ENCODE measurements at places on chromosomes 7 and 10.
A peak's percentile ranks its signal among the peaks of the same experiment; 100 is the strongest.

GRCh38 chr10:75466001-75466400 is 34.6 kb downstream of the LRMDA start:
- no peak for DNase-seq

DNA sequence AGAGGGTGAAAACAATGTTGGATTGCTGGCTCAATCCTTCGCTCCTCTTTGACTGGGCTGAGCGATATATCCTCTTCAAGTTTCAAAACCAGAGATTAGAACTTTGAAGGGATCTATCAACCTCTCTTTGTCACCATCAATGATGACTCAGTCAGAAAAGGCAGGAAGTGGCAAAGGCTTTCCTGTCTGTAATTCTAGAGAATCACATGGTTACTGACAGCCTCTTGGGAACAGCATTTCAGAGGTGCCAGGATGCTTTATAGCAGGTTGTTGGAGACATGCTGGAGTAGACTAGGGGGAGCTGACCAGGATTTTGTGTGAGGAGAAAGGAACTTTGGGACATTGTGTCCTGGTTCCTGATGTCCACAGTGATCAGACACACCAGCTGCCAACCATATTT is 81.3 kb downstream of the PRKCQ start:
- DNase-seq = no peak

DNA sequence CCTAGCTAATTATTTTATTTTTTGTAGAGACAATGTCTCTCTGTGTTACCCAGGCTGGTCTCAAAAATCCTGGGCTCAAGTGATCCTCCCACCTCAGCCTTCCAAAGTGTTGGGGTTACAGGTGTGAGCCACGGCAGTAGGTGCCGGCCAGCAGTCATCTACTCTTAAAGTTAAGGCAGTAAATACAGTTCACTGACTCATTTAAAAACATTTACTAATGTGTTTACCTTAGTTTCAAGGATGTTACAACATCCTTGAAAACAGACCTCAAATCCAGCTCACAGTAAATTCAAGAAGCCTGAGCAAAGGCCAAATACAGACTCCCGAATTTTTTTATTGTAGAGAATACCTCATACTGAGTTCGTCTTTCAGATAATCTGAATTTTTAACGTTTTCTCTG is 29.6 kb upstream of the ABCB4 start:
- no peak for DNase-seq

GRCh38 chr10:110664483-110665420 is 20.6 kb downstream of the RBM20 start:
- DNase-seq = peak; percentile 35

DNA sequence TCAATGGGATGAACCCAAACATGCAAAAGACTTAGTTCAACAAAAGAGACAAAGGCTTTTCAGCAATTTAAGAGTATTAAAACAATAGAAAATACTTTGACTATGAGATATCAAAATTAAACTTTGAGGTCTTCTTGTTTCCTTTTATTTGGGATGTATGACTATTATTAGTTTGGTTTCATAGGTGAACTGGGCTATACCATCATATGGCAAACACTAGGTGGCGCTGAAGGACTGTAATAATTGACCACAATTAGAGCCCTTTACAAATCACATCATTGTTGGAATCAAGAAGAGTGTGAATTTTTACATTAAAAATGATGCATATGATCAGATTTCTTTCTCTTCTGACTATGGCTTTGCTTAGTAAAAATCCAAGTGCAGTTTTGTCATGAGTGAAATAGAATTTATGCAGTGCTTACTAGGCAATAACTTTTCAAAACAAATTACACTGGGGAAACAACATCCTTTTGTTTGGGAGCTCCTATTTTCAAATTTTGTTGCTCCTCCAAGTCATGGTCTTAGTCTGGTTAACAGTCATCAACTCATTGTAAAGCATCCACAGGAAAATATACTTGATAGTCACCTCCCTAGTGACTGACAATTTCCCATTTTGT is 14.7 kb upstream of the NXPH1 start:
- no peak for DNase-seq

DNA sequence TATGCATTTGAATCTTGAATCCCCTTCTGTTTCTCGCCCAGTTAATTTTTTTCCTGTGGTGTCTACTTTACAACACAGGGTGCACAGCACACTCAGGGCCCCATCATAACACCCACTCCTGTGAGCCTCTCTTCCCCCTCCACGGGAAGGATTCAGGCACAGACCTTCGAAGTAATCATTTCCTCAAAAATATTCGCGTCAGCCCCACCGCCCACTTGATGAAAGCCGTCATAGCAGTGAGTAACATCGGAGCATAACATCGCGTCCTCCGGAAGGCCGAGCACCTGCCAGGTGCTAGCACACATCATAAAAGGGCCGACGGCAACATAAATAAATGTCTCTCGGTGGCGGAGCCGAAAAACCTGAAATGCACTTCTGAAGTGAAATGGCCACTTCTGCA is 201.7 kb upstream of the ADARB2 start:
- DNase-seq = no peak

DNA sequence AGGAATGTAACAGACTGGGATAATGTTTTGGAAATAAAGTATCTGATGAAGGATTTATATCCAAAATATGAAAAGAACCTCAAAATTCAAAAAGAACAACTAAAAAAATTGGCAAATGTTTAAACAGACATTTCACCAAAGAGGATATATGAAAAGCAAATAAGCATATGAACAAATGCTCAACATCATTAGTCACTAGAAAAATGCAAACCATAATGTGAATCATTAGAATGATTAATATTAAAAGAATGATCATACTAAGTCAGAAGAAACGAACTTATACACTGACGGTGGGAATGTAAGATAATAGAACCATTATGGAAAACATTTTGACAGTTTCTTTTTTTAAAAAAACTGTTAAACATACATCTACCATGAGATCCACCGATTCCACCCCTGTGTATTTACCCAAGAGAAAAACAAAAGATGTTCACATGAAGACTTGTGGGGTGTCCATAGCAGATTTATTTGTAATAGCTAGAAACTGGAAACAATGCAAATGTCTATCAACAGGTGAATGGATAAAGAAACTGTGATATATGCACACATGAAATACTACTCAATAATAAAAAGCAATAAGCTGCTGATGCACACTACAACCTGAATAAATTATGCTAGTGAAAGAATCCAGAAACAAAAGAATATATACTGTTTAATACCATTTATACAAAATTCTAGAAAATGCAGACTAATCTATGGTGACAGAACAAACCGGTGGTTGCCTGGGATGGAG is 35.7 kb downstream of the PRKG1 start:
- DNase-seq = no peak

- no peak for DNase-seq
Observed at GRCh38 chr10:108450280-108450679, 1285.8 kb upstream of the SORCS1 start.

- DNase-seq = no peak
Observed at GRCh38 chr10:35480142-35480541, 125.0 kb upstream of the GJD4 start.

GRCh38 chr10:119817991-119818888 is 54.4 kb downstream of the MCMBP start:
- DNase-seq = peak; percentile 34

- no peak for DNase-seq
Observed at GRCh38 chr10:77084431-77085144, 553.0 kb downstream of the KCNMA1 start.

DNA sequence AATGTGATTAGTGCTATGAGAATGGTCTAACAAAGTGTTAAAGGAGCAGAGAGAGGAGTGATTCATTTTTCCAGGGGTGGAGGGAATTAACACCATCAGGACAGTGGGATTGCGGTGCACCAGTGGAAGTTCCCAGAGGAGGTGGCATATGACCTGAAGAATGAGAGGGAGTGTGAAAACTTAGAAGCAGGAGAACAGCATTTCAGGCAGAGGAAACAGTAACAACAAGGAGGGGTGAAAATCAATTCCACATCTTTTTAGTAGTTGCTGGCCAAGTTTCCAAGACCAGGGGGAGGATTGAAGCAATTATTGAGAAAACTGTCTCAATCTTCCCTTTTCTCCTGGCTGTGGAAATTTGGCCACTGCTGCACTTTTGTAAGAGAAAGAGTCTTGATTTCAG is 23.7 kb upstream of the CCDC172 start:
- no peak for DNase-seq

DNA sequence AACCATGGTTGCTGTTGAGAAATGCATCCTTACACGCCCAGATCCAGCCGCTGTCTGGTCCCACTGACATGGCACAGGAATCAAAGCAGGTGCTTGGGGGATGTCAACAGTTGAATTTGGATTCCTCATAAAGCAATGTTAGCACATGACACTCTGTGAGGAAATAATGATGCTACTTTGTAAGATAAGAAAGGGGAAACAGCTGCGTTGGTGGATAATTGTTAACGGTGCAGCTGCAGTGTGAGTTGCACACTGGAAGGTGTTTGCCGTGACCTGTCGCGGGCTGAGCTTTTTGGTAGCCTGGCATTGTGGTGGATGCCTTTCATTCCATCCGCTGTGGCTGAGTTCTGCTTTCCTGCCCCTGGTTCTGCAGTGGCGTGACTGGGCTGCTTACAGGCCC is 113.9 kb downstream of the MGMT start:
- no peak for DNase-seq

DNA sequence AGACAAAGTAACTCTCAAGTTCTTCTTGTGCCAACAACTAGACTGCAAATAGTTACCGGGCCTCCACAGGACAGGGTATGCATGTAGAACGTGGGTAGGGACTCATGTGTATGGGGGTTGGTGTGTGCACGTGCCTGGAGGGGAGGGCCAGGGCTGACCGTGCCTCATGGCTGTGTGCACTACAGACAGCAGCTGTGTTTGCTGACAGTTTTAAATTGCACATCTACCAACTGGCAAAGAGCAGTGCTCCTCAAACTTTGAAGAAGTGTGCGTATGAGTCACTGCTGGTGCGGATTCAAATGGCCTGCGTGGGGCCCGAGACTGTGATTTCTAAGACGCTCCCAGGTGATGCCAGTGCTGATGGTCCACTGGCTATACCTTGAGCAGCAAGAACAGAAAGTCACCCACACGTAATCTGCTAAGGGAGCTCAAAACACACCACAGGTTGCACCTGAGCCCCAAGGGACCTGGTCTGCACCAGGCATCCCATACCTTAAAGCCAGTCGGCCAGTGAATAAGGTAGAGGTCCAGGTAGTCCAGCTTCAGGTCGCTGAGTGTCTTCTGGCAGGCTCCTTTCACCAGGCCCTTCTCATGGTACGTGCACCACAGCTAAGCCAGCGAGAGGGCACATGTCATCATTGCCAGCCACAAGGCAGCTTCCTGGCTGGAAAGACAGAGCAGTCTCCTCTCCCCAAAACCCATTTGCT is 8.5 kb downstream of the AKR1B1 start:
- DNase-seq = peak; percentile 24

DNA sequence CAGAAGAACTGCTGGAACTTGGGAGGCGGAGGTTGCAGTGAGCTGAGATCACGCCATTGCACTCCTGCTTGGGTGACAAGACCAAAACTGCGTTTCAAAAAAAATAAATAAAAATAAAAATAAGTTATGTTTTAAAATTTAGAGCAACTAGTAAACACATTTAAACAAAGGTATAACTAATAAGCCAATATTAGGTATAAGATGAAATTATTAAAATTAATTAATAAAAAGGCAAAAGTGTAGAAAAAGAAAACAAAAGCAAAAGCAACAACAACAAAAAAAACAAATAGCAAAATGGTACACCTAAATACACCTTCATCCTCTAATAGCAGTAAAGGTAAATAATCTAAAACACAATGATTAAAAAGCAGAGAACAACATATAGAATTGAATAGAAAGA is 6.2 kb upstream of the OR6B1 start:
- no peak for DNase-seq

DNA sequence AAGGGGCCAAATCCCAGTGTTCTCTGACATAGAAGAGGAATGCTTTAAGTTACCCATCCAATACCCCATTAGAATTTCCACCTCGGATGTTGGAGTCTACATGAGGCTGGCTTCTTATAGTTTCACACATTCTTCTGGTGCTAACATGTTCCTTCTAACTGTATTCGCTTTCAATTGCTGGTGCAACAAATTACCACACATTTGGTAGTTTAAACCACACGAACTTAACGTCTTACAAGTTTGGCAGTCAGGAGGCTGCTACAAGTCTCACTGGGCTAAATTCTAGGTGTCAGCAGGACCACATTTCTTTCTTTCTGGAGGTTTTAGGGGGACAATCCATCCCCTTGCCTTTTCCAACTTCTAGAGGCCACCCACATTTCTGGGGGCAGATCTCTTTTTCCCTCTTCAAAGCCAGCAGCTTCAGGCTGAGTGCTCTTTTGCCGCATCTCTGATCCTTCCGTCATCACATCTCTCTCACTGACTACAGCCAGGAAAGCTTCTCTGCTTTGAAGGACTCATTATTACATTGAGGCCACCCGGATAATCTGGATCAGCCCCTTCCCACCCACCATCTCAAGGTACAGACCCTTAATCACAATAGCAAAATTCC is 5.1 kb upstream of the MACC1 start:
- DNase-seq = no peak

DNA sequence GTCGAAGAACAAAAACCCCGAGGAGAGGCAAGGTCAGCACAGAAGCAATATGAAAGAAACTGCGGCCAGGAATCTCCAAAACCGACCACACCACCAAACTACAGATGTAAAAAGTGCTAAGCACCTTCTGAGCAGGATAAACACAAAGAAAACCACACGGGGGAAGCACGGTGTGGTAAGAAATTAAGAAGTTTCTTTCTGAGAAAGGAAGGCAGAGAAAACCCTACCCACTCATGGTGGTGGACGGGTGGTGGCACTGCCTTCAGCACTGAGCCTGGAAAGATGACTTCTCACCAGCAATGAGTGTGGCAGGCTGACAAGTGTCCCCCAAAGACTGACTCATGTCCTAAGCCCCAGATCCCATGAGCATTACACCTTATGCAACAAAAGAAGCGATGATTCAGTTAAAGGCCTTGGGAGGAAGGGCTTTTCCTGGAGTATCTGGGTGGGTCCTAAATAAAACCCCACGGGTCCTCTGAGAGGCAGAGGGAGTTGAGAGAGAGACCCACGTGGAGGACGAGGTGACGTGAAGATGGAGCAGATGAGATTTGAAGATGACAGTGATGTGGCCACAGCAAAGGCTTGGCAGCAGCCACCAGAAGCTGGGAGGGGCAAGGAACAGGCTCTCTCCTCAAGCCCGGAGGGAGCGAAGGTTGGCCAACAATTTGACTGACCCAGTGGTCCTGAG is 124.9 kb downstream of the DLG5 start:
- DNase-seq = peak; percentile 58

- peak; percentile 89 for DNase-seq
Observed at GRCh38 chr10:103448746-103449145, 3.4 kb downstream of the CALHM2 start.

GRCh38 chr10:484925-485661 is 204.4 kb downstream of the DIP2C start:
- peak; percentile 29 for DNase-seq

- no peak for DNase-seq
Observed at GRCh38 chr10:103171278-103171677, 21.8 kb downstream of the NT5C2 start.

GRCh38 chr10:108582387-108582786 is 1340.9 kb downstream of the XPNPEP1 start:
- DNase-seq = no peak

- no peak for DNase-seq
Observed at GRCh38 chr7:31066516-31067130, 14.5 kb downstream of the ADCYAP1R1 start.

GRCh38 chr10:48242171-48242904 is 32.2 kb downstream of the FRMPD2 start:
- DNase-seq = no peak

All from AG08396 (cell line).